ENCODE measurements at places on chromosomes 4 and X.

- no peak for DNase-seq
These were observed 138.9 kb upstream of the MID1 start for GRCh38 chrX:10759141-10759799.

DNA sequence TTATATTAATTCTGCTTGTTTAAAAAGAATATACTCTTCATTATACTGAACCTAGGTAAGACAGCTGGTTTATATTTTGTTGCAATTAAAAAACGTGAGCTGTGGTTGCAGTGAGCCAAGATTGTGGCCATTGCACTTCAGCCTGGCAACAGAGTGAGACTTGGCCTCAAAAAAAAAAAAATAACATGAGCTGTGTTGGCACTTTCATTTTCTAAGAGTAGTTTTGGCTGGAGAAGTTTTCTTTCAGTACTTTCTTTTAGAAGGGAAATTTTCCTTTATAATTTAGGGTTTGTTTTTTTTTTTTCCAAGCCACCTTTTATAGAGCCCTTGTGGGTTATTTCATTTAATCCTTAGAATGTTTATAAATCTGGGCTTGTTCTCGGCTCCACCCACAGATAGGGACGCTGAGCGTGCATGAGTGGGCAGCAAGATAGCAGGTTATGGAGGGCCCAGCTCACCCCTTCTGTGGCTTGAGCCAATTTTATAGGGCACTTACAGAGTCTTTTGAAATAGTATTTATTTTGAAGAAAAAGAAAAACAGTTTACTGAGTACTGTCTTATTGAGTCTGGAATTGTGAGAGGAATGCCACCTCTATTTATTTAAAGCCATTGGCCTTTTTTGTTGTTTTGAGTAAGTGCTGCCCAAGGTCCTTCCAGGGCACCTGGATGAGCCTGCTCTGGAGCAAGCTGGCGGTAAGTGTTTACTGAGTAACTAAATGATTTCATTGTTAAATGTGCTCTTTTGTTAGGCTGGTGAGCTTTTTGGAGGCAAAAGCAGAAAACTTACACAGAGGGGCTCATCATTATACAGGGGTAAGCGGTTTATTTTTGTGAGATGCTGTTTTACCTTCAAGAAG lies 60.9 kb downstream of the HTT start:
- no peak for DNase-seq

DNA sequence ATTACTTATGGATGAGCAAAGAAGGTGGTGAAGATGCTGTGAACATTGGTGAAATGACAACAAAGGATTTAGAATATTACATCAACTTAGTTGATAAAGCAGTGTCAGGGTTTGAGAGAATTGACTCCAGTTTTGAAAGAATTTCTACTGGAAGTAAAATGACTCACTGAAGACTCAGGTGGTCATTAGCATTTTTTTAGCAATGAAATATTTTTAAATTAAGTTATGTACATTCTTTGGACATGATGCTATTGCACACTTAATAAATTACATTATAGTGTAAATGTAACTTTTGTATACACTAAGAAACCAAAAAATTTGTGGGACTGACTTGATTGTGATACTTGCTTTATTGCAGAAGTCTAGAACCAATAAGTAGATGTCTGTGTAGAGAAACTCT lies 56.9 kb downstream of the USO1 start:
- DNase-seq: no peak

DNA sequence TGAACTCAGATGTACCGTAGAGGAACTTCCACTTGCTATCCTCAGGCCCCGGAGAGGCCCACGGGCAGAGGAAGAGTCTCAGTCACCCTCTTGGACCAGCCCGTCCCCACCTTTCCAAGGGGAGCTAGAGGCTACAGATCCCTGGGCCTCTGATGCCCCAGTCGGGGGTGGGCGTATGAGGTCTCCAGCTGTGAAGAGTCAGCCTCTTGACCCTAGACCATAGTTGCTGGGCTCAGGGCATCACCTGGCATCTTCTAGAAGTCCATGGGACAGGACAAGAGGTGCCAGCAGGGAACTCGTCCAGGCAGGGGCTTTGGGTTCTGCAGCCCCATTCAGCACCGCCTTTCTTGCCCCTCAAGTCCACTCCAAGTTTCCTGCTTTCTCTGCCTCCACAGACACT lies 11.6 kb downstream of the SASH3 start:
- DNase-seq: no peak

- no peak for DNase-seq
These were observed 17.2 kb upstream of the CCNI start for GRCh38 chr4:77092975-77093374.

- DNase-seq: no peak
These were observed 165.4 kb upstream of the C1QTNF7 start for GRCh38 chr4:15262396-15262795.

DNA sequence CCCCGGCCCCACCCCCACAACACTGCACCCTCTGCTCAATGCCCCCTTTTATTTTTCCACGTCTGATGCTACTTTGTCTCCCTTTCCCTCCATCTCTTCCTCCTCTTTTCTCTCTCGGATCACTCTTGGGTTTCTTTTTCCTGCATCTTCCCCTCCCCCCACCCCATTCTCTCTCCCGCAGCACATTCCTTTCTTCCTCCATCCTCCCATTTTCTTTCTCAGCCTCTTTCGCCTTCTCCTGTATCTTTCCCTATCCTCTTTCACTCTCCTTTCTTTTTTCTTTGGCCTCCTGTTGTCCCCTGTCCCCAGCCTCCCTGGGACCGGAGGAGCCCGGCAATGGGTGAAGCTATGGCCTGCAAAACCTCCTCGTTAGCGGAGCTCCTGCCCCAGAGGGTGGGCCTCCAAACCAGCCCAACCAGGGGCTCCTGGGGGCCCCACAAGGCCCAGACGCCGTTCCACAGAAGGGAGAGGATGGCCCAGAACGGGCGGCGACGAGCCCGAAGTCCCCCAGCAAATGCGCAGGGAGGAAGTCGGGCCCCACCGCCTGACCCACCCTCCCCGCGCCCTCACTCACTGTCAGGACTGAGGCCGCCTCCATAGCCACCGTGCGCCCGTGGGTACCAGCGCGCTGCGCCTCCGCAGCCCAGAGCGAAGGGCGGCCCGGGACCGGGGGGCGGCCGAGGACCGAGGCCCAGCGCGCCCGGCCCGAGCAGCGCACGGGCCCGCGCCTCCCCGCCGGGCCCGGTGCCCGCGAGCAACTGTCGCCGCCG lies 807 bp downstream of the HMX1 start:
- no peak for DNase-seq

GRCh38 chr4:90842960-90843359 lies 715.8 kb downstream of the CCSER1 start:
- DNase-seq: no peak

DNA sequence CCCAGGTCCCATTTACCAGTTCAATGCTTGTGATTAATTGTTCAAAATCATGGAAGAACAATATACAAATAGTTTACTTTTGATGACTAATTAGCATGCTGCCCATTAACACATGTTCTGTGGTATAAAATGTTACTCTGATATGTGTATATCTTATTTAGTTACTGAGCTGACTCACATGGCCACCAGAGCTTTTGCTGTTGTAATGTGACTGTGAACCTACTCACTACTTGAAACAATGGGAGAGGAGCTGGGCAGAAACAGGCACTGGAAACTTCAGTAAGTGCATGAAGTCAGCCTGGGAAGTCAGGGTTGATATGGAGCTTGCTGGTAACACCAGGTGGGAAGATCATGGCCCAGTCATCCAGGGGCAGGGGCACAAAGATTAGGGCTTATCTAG lies 72.7 kb upstream of the MAD2L1 start:
- DNase-seq: no peak

DNA sequence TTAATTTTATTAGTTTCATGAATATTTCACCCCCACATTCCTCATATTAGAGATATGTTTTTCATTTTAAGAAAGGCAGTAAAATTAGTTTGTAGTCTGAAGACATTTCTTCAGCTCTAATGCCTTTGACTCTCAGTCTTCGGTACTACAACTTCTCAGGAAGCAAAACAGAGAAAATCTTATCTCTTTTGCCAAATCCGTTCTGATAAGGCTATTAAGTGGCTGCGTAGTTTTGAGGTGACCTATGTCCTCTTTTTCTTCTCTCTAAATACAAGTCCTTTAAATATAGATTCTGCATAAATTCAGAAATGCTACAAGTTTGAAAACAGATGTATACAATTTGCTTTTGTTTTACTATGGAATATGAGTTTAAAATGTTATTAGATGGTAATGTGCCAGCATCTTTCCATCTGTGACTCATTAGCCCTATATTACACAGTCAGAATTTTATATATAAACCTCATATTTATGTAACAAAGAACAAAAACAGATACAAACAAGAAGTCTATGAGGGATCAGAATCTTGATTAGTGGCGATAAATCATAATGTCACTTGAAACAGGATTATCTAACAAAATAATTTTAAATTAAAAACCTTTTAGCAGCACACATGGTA lies 181.2 kb upstream of the ETNPPL start:
- DNase-seq: no peak

- no peak for DNase-seq
These were observed 25.3 kb downstream of the STEEP1 start for GRCh38 chrX:119539872-119540271.

- no peak for DNase-seq
These were observed 9.9 kb upstream of the GABRE start for GRCh38 chrX:151984328-151984727.

- no peak for DNase-seq
These were observed 578.9 kb upstream of the FAT1 start for GRCh38 chr4:187302457-187303150.

DNA sequence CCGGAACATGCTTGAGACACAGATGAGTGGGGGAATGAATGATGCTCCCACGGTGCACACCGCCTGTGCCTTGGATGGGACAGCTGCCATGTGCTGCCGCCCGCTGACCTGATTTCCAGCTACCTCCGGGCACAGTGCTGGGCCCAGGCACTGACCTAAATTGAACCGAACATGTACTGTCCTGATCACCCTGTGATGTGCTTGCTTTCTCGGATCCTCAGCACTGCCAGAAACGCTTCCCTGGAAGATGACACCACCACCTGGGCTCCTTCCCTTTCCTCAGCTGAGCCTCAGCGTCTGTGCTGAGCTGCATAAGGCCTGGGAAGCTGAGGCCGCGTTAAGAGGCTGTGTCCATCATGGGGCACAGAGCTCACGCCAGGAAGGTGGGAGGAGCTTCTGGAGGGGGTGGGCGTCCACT lies 39.3 kb upstream of the MXD4 start:
- DNase-seq: no peak

DNA sequence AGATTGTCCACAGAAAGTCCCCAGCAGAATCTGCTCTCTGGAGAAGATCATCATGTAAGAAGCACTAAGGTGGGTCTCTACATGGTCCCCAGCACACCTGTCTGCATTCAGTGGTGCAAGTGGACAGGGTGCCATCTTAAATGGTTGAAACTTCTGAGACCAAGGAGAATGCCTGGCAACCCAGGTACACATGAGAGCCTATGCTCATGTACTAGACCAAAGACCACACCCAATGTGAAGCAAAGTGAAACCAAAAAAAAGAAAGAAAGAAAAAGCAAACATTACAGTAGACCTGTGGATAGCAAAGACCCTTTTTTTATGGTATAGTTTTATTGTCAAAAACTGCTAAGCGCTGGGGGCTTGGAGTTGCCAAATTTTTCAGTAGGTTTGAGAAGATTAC lies 15.0 kb downstream of the CD40LG start:
- DNase-seq: no peak

GRCh38 chr4:2492970-2493369 lies 24.1 kb downstream of the RNF4 start:
- DNase-seq: no peak

GRCh38 chr4:141258558-141258957 lies 37.9 kb downstream of the ZNF330 start:
- no peak for DNase-seq

DNA sequence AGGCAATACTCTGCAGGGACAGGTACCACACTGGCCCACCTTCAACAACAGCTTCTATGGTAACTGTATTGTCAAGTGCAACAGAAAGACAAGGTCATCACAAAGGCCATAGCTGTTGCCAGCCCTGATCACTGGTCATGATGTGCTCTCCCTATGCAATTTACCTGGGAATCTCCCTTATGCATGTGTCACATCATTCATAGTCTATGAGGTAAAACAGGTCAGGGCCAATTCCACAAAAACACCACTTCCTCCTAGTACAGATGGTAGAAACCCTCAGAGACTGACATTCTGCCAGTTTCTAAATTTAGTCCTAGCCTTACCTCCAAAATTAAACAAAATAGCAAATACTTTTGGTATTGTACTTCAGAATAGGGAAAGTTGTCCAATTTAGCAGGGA lies 132.8 kb downstream of the MGST2 start:
- no peak for DNase-seq

- DNase-seq: no peak
These were observed 146.2 kb upstream of the NDST4 start for GRCh38 chr4:115259642-115260041.

GRCh38 chr4:182307746-182308145 lies 64.5 kb downstream of the TENM3 start:
- no peak for DNase-seq

- no peak for DNase-seq
These were observed 1.8 kb downstream of the CPZ start for GRCh38 chr4:8594097-8595038.

GRCh38 chrX:140762061-140762460 lies 52.5 kb downstream of the LINC00632 start:
- DNase-seq: no peak

DNA sequence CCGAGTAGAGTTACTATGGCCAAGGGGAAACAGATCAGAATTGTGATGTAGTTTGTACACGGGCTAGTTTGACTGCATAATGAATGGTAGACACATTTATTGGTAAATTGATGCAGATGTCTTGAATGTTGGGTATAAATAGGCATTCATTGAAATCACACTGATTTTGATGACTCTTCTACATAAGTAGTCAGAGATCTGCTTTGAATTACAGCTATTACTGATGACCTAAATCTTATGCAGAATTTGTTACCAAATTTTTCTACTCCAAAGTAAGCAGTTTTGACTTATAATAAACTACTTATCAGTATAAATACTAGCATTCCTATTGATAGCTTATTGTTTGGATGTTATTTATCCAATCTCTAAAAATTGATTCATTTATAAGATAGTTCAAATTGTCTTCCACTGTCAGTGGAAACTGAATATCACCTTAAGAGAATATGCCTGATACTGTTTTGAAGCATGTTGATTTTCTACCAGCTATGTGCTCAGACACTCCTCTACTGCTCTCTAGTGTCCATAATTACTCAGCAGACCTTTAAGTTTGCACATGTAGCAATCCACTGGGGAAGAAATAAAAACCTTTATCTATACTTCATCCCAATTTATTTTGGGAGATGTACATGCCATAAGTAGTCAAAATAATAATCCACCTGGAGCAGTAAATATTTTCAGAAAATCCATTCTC lies 120.3 kb downstream of the RASL11B start:
- DNase-seq: no peak

DNA sequence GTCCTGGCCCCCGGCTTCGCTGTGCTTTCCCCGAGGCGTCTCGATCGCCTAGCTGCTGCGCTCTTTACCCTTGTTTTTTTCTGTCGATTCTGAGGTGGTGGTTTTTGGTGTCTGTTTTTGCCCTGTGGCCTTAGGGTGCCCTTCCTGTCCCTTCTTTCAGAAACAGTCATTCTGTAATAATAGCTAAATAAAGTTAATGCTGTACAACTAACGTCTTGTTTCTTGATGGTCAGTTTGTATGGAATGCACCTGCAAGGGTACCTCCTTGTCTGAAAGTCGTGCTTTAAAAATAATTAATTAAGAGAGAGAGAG lies 686 bp downstream of the FIP1L1 start:
- DNase-seq: no peak
